ENCODE measurements at places on chromosomes 6 and 20.

DNA sequence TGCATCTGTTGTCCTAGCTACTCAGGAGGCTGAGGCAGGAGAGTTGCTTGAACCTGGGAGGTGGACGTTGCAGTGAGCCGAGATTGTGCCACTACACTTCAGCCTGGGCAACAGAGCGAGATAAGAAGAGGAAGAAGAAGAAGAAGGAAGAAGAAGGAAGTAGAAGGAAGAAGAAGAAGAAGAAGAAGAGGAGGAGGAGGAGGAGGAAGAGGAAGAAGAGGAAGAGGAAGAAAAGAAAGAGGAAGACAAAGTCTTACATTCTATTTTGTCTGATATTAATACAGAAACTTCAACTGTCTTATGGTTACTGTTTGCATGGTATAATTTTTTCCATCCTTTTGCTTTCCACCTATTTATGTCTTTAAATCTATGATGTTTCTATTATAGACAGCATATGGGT is 7.2 kb upstream of the NELFCD start:
- DNase-seq, result no peak

DNA sequence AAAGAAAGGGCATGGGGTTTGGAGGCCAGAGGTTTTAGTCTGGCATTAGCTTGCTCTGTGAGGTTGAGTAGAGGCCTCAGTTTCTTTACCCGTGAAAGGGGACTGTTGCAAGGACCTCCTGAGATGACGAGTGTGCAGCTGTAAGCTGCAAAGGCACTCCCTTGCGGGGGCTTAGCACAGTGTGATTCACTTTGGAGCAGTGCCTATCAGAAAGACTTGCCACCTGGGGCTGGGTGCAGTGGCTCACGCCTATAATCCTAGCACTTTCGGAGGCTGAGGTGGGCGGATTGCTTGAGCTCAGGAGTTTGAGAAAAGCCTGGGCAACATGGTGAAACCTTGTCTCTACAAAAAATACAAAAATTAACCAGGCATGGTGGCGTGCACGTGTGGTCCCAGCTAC is 7.5 kb upstream of the BAK1 start:
- no peak for DNase-seq

GRCh38 chr6:7684076-7684475 is 41.8 kb upstream of the BMP6 start:
- DNase-seq, result no peak

DNA sequence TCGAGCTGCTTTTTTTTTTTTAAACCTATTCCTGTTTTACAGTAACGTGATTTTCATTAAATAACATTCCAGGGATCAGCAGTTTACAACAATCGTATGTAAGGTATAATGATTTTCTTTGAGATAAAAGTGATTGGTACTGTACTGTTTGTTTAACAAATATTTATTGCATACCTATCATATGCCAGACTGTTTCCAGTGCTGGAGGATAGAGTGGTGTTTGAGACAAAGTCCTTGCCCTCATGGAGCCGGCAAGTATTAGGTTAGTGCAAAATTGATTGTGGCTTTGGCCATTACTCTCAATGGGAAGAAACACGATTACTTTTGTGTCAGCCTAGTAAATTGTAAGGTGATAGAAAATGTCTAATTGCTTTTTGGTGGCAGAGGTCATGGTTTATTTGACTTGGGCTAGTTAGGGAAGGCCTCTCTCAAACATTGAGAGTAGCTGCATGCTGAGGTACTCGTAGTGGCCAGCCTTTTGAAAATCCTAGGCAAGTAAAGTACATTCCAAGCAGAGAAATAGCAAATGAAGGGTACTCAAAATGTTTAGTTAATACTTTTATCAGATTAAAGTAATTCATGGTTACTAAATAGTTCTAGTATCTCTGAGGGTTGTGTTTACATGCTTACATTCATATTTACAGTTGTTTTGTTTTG is 35.6 kb downstream of the PHF3 start:
- DNase-seq, result no peak

GRCh38 chr6:99121748-99122147 is 174.0 kb upstream of the FBXL4 start:
- DNase-seq, result no peak

DNA sequence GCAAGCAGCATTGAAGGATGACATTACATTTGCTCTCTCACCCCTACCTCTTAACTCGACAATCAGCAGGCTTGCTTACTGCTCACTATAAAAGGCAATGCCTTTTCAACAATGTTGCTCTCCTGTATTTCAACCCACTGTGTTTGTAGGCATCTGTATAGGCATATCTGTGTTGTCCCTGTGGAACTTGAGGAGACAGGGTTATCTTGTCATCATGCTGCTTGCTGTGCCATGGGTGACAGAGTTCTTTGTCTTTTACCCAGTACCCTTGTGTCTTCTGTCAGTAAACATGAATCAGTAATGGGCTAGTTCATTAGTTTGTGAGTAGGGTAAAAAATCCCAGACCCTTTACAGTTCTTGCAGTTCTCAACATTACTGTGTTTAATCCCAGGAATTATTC is 25.2 kb downstream of the PHF3 start:
- DNase-seq, result no peak

DNA sequence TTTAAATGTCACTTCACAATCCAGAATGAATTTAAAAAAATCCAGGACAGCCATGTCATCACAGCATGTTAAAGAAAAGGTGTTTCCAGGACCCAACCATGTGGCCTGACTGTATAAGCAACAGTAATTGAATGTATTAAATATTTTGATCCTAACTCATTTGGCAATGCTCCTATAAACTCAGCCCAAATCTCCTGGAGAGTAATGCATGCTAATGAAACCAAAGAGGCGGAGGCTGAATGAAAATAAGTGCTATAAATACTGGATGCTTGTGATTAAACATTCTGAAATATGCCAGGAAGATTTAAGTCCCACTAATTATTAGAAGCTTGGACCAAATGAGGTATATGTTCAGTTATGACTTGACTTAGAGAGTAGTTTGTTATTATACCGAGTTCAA is 486.8 kb downstream of the FRK start:
- DNase-seq, result no peak

GRCh38 chr20:5001174-5002076 is at the start of gene SLC23A2:
Gene SLC23A2 (minus strand): TSS chr20:5001510. CDS start chr20:4932562, 68,948 bp downstream.
- no peak for DNase-seq

DNA sequence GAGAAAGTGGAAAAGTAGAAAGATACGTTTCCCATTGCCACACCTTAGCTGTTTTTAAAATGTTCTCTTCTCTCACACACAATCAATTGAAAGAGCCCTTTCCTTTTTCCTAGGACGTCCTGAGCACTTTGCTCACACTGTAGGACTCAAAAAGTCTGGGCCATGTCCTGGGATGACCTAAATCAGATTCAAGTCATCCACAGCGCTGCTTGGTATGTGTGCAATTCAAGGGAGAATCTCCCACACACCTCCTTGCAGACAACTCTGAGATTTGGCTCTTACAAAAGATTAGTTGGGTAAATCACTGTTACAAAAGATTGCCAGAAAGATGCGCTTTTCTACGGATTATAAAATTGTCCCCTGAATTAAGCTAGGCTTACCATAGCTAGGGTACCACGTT is 130.1 kb downstream of the RNASET2 start:
- no peak for DNase-seq

DNA sequence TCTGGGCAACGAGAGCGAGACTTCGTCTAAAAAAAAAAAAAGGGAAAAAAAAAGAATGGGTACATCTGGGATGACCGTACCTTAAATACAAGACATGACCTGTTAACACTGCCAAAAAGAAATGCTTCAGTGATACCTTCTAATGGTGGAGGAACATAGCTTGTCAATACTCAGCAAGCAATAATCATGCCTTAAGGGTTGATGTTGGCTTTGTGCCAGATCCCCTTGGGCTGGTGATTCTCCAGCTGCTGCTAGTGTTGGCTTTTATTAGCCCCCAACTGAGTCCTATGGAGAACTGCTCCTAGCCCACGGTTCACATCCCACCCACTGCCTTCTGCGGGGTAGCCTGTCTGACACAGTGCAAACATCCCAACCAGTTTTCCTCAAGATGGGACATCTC is 134.9 kb downstream of the PLCB1 start:
- no peak for DNase-seq

- no peak for DNase-seq
These were observed 584.1 kb downstream of the TFAP2A start for GRCh38 chr6:9830808-9831207.

GRCh38 chr6:35294308-35294945 is 3.2 kb upstream of the DEF6 start:
- peak; percentile 40 for DNase-seq

DNA sequence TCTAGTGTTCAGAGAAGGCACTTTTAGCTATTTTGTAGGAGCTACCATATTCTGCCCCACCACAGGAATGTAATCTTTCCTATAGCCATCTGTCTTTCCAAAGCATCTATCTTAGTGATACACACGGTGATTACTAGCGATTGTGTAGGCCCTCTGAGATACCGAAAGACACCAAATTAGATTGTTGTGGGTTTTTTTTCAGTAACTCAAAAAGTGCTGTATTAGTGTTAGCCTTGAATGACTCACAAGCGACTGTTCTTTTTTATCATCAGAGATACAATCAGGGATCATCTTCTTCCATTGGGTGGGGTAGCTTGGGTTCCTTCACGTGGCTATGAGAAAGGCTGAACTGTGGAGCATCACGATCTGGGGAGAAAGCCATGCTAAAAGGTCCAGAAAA is 160.2 kb downstream of the MTFR2 start:
- no peak for DNase-seq

DNA sequence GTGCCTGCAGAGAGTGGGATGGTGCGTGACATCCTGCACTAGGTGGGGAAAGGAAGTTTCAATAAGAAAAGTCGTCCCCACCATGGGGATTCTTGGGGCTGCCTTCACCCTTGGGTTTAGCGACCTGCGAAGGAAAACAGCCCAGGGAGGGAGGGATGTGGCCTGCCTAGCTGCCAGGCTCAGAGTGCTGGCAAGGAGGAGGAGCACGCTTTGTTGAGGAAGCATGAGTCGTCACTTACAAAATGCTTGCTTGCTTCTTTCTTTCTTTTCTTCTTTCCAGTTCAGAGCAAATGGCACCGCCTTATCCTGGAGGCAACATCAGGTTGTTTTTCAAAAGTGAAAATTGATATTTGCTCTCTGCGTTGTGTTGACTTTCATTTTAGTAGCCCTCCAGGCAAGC is 123.2 kb downstream of the TFAP2C start:
- DNase-seq, result no peak

DNA sequence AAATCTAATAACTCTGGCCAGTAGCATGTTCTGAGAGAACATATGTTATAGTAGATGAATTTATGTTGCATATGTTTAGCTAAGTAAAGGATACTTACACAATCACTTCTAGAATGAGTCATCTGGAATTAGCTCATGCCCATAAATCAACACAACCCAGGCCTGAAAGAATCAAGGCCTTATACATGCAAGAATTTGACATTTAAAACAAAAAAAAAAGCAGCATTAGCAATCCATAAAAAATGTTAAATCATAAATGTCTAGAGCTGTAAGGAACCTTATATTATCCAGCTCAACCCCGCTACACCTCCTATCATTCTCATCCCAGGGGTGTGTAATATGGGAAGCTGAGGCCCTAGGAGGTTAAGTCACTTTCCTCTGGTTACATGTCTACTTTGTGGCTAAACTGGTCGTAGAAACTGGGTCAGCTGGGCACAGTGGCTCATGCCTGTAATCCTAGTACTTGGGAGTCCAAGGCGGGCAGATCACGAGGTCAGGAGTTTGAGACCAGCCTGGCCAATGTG is 105.2 kb upstream of the CARMIL1 start:
- no peak for DNase-seq

GRCh38 chr20:951384-952169 is 35.4 kb upstream of the ANGPT4 start:
- DNase-seq, result no peak

DNA sequence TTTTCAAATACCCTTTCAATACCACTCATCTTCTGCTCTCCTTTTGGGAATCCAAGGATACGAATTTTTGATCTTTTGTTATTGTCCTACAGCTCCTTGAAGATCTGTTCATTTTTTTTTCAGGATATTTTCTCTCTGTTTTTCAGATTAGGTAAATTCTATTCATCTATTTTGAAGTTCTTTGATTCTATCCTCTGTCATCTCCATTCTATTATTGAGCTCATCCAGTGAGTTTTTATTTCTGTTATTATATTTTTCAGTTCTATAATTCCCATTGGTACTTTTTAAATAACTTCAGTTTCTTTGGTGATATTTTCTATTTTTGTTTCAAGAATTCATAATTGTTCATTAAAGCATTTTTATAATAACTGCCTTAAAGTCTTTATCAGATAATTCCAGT is 14.7 kb upstream of the ADTRP start:
- no peak for DNase-seq

DNA sequence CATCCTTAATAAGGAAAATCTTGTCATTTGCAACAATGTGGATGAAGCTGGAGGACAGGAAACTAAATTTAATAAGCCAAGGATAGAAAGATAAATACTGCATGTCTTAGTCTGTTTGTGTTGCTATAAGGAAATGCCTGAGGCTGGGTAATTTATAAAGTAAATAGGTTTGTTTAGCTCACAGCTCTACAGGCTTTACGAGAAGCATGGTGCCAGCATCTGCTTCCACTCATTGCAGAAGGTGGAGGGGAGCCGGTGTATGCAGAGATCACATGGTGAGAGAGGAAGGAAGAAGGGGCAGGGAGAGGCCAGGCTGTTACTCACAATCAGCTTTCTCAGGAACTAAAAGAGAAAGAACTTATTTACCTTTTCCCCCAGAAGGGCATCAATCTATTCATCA is 118.9 kb upstream of the SMLR1 start:
- no peak for DNase-seq

- no peak for DNase-seq
These were observed 23.0 kb downstream of the SLC23A2 start for GRCh38 chr20:4978050-4978918.

GRCh38 chr6:44462797-44463727 is 75.6 kb downstream of the CDC5L start:
- DNase-seq, result no peak

DNA sequence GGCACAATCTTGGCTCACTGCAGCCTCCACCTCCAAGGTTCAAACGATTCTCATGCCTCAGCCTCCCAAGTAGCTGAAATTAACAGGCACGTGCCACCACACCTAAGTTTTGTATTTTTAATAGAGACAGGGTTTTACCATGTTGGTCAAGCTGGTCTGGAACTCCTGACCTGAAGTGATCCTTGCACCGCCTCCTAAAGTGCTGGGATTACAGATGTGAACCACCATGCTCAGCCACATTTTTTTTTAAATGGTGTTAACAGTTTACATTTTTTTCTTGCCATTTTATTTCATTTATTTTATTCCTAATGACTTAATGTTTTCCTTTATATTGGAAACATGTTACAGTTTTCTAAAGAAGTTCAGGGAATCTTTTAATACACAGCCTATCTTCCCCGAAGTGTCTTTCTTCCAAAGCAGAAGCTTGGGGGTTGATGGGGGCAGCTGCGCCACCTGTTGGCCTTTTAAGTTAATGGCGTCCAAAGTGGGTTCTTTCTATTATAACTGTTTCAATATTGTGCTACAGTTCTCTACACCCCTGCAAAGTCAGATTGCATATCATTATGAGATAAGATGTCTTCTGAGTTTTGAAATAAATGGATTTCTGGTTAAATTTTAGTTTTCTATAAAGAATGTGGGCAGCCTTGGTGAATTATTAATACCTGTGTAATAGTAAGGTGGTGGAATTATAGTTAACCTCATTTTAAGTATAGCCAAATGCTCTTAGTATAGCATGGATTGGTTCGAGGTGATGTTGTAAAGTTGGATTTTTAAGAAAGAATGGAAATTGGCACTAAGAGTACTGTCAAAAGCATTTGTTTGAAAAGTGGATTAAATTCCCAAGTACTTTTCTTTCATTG is 42.0 kb upstream of the PLCG1 start:
- no peak for DNase-seq
